ENCODE measurements at places on chromosomes 2 and 18.
A peak's percentile ranks its signal among the peaks of the same experiment; 100 is the strongest.

- peak; percentile 35 for DNase-seq
Observed at GRCh38 chr18:31497836-31498573, at the start of gene DSG2. TSS of gene DSG2 (plus strand) at chr18:31498177. CDS start at chr18:31498252, 75 bp downstream.

DNA sequence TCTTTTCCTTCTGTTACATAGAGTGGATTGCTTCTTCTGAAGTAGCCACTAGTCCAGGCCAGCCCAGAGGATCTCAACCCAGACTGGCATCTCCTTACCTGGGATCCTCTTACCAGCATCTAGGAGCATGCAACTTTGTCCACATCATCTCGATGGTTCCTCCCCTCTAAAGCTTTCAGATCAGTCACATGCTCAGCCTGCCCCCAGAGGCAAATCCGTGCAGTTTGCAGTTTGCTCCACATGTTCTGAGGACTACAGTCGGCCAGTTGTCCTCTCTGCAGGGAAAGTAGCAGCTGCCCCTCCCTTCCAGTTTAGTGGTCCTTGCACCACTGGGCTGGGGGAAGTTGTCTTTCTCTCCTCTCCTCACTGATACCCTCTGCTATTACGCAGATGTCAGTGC lies 259.8 kb upstream of the APCDD1 start:
- peak; percentile 48 for DNase-seq

DNA sequence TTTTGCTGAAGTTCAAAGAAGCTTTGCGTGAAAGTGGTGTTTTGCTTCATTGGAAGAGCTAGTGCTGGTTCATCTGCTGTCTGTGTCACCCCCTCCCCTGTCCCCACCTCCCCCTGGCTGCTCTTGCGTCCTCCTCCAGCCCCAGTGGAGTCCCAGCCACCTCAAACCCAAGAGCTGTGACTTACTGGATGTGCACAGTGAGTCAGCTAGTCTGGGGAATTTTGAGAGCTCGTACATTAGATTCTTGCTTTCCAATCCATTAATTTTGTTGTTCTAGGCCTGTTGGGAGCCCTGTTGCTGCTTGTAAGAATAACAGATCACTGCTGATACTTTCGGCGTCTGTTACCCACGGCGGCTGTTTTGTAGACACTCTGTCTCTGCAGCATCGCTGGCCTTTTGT lies 412.1 kb downstream of the TSN start:
- DNase-seq = no peak

DNA sequence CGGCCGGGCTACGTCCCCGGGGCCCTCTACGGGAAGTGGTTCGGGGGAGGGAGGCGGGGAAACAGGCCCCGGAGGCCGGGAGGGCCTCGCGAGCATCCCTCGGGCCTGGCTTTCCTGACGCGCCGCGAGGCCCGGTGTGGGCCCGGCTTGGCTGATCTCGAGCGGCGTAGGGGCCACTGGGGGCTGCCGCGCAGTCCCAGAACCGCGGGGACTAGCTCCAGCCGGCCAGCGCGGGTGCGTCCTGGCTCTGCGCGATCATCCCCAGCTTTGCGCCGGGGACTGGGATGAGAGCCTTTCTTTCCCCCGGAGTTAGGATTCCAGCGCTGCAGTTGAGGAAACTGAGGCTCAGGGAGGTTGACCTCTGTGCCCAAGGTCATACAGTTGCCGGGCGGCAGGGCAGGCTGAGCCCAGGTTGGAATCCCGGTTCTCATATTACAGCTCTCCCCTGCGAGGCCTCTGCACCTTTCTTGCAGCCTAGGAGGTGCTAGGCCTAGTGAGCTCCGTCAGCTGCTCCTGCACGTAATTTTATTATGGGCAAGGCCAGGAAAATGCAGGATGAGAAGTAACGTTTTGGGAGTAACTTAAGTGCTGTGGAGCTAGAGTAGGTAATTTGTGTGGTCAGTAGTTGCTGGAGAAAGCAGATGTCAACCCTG lies 501 bp downstream of the LPIN1 start:
- peak; percentile 25 for DNase-seq

- no peak for DNase-seq
Observed at GRCh38 chr2:164091673-164092072, 355.9 kb upstream of the FIGN start.

- DNase-seq = peak; percentile 54
Observed at GRCh38 chr2:84904717-84905174, 710 bp upstream of the TMSB10 start.

DNA sequence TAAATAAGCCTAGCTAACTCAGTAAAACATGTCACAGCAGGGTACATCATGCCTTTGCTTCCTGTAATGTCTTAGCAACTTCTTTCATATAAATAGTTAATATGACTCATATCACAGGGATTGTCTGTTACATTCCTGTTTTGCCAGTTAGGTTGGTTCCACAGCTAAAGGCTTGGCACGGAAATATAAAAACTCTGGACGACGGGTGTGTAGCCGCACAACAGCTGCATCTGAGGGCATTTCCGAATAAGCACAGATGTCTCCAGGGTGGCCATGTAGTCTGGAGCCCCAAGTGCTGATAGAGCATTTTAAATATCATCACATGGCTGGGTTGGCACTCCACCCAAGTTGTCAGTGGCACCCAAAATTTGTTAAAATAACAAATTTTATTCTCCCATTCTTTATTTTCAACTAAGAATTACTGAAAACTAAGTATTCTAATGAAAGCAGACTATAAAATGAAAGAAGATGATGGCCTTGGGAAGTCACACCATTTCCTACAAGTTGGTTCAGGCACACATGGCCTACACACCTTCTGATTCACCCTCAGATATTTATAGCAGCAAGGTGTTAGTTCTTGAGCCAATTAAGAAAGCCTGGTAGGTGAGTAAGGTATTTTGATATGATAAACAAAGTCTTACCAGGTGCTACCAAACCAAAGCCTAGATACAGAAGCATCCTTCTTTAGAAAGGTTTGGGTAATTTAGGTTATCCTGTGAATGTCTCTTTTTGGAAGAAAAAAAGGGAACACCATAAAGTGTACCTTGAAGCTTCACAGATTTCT lies 61.8 kb upstream of the STK17B start:
- peak; percentile 70 for DNase-seq

- DNase-seq = no peak
Observed at GRCh38 chr2:121665504-121665903, 16.2 kb upstream of the CLASP1 start.

DNA sequence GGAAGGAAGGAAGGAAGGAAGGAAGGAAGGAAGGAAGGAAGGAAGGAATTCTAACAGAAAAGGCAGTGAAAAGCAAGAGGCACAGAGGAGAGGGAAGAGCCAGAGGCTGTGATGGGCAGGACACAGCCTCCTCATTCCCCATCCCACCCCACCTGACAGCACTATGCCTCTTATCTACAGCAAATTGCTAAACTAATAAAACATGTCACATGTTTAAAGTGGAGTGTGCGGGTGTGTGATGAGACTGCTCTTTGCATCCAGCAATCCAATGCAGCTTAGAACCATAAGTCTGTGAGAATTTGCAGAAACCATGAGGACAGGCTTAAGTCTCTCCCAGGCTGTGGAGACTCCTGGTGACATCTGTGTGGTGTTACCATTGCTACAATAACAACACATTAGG lies 108.4 kb upstream of the ALK start:
- no peak for DNase-seq

- no peak for DNase-seq
Observed at GRCh38 chr18:3726238-3726951, 276.4 kb downstream of the TGIF1 start.

- no peak for DNase-seq
Observed at GRCh38 chr2:120590841-120591240, 144.8 kb upstream of the GLI2 start.

DNA sequence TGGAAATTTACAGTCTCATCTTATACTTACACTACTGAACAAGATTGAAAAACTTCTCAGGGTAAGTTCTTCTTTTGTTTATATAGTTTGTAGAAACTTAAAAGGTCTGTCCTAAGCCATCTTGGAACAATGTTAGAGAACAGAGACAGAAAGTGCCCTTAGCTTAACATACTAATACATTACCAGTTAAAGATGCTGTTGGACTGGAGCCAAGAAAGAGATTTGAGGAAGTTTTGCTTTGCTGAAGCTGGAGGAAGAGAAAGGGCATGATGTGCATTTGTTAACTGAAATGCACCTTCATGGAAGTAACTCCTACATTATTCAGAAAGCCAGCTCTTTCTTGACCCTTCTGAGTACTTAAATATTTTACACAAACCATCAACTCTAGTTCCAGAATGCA lies 66.5 kb upstream of the TNFRSF11A start:
- no peak for DNase-seq

DNA sequence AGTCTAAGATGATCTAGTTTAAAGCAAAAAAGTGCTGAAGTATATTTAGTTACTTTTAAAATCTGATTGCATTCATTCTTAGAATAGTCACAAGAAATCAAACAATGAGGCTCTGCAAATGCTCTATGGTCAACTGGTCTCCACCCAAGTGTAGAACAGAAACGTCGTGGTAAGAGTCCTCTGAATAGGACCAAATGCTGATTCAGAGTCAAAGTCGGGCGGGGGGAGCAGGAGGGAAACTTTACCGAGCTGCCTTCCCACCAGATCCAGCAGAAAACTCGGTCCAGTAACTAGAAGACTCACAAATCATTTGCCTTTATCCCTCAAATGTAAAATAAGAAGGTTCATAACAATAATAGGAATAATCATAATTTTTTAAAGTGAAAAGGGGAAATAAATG lies 46.2 kb upstream of the PXDN start:
- DNase-seq = no peak

GRCh38 chr2:41990688-41991087 lies 57.1 kb upstream of the PKDCC start:
- no peak for DNase-seq

GRCh38 chr2:86358957-86359356 lies 21.5 kb upstream of the REEP1 start:
- no peak for DNase-seq

- DNase-seq = no peak
Observed at GRCh38 chr2:214192711-214193110, 218.1 kb upstream of the VWC2L start.

GRCh38 chr18:55096263-55096951 lies 137.1 kb upstream of the CCDC68 start:
- peak; percentile 80 for DNase-seq

GRCh38 chr2:44109166-44109565 lies 59.5 kb upstream of the PPM1B start:
- no peak for DNase-seq

- peak; percentile 79 for DNase-seq
Observed at GRCh38 chr2:224837558-224837957, 121.4 kb upstream of the CCDC195 start.

DNA sequence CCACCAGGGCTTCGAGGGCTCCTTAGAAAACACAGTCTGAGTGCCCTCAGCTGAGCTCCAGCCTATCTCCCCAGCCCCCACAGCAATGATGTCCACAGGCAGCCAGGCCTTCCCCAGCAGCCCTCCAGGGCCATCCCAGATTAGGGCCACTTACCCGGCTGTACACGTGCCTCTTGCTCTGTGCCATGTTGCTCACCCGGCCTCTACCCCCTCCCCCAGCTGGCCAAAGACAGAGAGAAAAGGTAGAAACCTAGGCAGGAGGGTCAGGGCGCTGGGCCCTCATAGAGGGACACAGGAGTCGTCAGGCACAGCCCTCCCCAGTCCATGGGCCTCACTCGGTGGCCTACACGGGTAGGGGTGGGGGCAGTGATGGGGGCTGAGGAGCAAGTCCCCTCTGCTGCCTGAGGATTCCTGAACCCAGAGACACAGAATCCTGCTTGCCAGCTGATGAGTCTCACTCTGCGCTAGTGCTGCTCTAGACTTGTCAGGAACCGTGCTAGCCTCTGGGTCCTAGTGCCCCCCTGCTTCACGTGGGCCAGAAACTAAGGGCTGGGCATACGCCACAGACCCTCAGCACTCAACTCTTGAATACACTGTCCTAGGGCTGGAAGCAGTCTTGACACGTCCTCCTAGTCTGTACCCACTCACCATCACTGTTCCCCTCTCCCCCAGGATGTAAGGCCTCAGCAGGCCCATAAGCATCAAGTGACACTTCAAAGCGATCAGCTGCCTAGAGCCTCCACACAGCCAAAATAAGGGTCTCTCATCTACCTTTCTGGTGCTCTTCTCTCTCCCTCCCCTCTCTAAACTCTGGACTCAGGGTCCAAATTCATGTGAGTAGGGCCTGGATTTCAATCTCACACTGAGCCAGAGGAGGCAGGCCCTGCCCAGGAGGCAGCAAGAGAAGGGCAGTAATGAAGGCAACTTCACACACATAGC lies at the start of gene DCTN1:
TSS of gene DCTN1 (minus strand) at position 461 of the 939 bp plus-strand sequence. CDS start at position 187, 274 bp downstream.
- DNase-seq = peak; percentile 89
